ENCODE measurements at places on chromosomes 5 and 9.

- DNase-seq: no peak
Observed at GRCh38 chr9:4022435-4023067, 277.3 kb downstream of the GLIS3 start.

GRCh38 chr9:34653151-34654072, 1.4 kb downstream of the IL11RA start:
- DNase-seq: no peak

DNA sequence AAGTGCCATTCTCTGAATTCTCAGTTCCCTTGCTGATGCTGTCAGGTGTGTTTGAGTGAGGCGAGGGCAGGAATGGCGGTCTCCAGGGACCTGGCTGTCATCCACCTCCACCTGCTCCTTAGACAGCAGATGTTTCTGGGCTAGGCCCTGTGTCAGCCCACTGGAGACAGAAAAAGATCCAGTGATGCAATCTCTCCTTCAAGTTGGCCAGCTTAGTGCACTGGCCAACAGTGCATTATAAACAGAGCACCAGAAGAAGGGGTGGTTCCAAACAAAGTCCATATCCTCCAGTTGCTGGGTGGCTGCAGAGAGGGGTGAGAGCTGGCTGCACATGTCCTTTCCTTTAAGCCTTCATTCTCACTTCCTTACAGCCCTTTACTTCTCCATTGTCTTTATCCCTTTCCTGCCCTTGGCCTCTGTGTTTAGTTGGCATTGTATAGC, 26.5 kb downstream of the NANS start:
- DNase-seq: no peak

GRCh38 chr9:70983723-70984295, 137.6 kb downstream of the TRPM3 start:
- DNase-seq: no peak

DNA sequence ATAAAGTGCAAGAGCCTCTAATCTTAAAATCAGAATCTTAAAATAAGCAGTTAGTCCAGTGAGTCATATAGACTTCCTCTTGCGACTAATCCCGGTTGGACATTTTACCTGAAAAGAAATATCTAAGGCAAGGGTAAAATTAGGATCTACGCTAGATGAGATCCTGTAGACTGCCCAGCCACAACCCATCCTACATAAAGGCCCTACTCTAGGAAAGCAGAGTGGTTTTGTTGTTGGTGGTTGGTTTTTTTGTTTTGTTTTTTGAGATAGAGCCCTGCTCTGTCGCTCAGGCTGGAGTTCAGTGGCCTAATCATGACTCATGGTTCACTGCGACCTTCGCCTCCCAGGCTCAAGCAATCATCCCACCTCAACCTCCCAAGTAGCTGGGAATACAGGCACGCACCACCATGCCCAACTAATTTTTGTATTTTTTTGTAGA, 6.9 kb downstream of the TSC1 start:
- no peak for DNase-seq

GRCh38 chr9:114015607-114016006, 62.5 kb downstream of the AMBP start:
- no peak for DNase-seq

GRCh38 chr5:55517804-55518203, 17.0 kb downstream of the PLPP1 start:
- DNase-seq: no peak

- no peak for DNase-seq
Observed at GRCh38 chr5:112823656-112824055, 37.4 kb upstream of the SRP19 start.

DNA sequence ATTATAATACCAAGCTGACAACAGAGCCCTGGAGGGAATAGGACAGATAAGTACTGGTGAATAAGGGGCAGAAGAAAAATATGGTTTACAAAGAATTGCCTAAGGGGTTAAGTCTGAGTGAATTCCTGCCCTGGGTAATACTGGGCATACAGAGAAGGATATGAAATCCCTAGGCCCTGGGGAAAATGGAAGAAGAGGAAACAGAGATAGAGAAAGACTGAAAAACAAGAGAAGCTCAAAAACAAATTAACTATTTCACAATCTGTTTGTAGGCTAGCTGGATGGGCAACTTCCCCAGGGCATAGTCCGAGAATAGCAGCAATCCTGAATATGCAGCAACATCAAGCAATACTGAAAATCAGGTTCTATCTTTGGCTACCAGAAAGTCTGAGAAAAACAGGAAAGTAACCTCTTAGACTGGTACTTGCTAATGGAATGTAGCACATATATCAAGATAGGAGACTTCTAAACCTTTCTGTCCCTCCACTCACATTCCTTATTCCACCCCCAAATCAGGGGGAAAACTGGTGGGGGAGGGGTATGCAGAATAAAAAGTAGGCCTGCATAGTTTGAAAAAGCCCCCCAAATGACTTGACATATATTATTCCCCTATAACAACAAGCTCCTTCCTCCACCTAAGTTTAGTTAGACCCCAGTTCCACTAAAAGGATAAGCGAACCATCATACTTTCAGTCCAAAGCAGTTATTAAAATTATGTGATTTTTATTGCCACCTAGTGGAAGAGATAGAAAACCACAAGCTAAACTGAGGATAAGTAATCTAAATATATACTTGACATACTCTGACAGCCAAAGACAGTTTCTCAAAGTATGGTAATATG, 20.6 kb downstream of the SLC38A9 start:
- DNase-seq: no peak

- no peak for DNase-seq
Observed at GRCh38 chr9:133125941-133126696, 5.1 kb upstream of the RALGDS start.

DNA sequence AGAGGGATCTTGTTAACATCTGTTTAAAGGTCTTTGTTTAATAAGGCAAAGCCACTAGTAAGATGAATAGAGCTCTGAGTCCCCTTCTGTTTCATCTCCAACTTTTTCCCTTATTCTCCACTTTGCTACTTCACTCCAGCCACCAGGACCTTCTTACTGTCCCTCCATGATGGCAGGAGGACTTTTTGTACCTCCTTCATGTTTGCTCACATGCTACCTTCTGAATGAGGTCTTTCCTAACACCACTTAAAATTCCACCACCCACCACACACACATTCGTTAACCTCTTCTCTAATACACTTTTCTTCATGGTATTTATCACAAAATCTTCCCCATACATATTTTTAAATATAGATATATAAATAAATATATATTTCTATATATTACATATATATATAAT, 501.9 kb downstream of the PDE4D start:
- DNase-seq: no peak

- no peak for DNase-seq
Observed at GRCh38 chr9:111691672-111692329, 30.4 kb downstream of the GNG10 start.

DNA sequence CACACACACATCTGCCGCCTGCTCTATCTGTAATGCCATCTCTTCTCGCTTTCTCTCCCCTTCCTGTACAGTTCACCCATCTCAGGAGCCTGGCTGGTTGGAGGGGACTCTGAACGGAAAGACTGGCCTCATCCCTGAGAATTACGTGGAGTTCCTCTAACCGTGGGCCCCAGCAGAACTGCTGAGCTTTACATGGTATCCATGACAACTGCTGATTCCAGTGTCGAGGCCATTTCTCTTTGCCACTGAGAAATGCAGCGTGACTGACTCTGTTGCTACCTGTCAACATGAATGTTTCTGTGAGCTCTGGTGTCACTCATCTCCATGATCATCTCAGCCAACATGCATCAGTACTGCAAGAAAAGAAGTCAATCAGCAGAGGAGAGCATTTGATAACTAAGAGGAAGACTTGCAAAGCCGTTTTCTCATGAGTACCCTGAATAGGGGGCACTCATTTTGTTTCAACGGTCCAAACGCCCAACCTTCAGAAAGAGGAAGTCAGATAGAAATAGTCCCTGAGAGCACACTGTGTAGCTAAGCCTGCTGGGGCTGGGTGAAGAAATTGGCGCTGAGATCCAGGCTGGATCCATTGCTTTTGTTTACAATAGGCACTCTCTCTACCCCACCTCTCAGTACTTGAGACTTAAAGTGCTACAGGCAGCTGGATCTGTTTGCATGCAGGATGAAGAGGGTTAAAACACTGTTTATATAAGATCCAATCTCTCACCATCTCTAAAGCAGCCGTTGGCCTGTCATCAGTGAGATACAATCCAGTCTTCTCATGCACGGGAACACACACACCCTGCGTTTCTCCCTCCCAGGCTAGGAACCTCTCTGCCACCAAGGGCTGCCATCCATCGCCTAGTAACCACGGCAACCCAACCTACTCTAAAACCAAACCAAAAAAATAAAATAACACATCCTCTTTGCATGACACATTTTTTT, 180.9 kb downstream of the NR3C1 start:
- DNase-seq: no peak

GRCh38 chr5:33969572-33970452, 14.7 kb downstream of the SLC45A2 start:
- no peak for DNase-seq

- DNase-seq: no peak
Observed at GRCh38 chr5:173573126-173573960, 43.1 kb downstream of the BOD1 start.

- DNase-seq: no peak
Observed at GRCh38 chr5:18074961-18075360, 440.7 kb downstream of the TAF11L14 start.

DNA sequence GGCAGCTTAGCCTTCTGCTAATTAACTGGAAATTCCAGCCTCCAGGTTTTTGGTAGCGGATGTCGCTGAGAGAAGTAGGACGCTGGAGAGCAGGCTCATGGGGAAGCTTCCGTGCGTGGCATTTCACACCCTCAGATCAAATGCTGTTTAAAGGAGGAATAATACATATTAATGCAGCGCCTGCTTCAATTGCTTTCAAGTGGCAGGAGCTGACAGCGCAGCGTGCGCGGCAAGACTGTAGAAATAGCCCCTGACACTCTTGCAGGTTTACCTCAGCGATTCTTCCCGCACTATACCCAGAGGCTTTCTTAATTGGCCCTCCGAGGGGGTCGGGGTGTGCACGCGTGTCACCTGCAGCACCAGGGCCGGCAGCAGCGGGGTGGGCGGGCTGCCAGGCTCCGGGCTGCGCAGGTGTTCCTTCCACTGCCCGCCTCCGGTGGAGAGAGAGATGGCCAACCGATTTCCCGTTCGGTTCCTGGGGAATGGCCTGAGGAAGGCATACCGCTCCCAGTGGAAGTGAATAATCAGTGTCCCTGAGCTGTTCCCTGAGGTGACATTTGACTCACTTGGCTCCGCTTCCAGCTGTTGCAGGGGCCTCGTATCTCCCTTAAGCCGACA, 427.9 kb downstream of the KCTD16 start:
- no peak for DNase-seq

DNA sequence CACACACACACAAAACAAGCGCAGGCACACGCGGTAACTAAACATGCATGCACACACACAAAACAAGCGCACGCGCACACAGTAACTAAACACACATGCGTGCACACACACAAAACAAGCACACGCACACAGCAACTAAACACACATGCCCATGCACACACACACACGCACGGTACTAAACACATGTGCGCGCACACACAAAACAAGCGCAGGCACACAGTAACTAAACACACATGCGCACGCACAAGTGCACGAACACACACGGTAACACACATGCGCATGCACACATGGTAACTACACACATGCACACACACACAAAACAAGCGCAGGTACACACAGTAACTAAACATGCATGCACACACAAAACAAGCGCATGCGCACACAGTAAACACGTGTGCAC, 19.9 kb upstream of the SLC6A3 start:
- no peak for DNase-seq

DNA sequence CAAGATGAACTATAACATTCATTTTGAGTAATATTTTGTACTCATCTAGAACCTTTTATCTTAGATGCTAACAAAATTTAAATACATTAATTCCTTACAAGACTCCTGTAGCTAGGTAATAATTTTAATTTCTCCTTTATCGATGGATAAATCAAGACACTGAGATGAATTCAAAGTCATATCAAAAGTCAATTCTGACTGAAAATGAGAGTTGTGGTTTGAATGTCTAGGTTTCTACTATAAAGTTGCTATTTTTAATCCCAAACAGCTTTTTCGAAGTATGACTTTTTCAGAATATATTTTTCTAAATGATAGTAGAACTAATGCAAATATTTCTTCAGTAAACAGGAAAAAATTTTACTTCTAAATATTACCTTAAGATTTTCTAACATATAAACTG, 491.7 kb upstream of the FAM174A start:
- DNase-seq: no peak

- no peak for DNase-seq
Observed at GRCh38 chr5:167644619-167645018, 646.8 kb upstream of the WWC1 start.

GRCh38 chr5:132076202-132076830, 2.7 kb downstream of the CSF2 start:
- DNase-seq: no peak

GRCh38 chr5:41065691-41066335, 5.3 kb downstream of the MROH2B start:
- no peak for DNase-seq

GRCh38 chr9:131076347-131077195, 19.8 kb upstream of the AIF1L start:
- no peak for DNase-seq

GRCh38 chr5:81789033-81789432, 38.1 kb upstream of the SSBP2 start:
- DNase-seq: no peak

GRCh38 chr9:113966394-113966793, 90.3 kb downstream of the ZNF618 start:
- no peak for DNase-seq

GRCh38 chr5:1265461-1266455, 29.1 kb downstream of the TERT start:
- DNase-seq: no peak

GRCh38 chr5:148839960-148840359, 13.5 kb downstream of the ADRB2 start:
- no peak for DNase-seq

DNA sequence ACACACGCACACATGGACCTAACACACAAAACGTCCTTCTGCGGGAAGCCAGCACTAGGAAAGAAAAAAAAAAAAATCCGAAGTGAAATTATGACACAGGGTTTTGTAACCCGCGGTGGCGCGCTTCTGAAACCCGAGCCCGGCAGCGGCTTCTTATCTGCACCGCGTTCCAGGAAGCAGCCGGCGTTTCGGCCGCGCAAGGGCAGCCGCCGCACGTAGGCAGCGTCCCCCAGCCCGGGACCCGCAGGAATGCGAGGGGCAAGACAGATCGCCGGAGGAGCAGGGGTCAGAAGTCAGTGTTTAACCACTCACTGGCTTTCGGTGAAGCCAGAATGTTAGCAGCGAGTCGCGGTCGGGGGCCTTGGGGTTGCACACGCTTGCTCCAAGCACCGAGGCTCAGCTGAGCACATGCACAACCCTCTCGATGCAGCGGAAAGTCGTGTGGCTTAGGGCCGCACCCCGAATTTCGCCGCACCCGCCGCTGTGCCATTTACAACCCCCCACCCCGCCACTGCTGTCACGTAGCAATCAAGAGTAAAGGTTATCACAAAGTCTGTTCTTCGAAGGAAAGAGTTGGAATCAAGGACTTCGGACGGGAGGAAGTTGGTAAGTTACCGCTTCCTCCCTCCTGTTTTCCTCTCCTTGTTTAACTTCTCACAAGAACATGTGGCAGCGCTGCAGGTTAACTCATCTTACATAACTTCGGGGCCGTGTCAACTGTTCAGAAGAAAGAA, 167.9 kb downstream of the AUH start:
- peak; percentile 32 for DNase-seq

All from cortex of kidney (tissue), 1 donor.